Body of pancreas (tissue), 4 donors: ENCODE measurements at places on chromosomes 1 and 21. TPM values are rescaled to one million over a fixed set of nuclear protein-coding genes. Genes with fewer than 3 reads are reported as not detected.
A peak's percentile ranks its signal among the peaks of the same experiment; 100 is the strongest.

GRCh38 chr1:155646307-155646706 lies 36.3 kb downstream of the MSTO1 start:
- no peak overlapping the region for H3K27ac ChIP-seq
- no peak for DNase-seq
- H3K4me3 ChIP-seq: no peak overlapping the region
- no peaks in the 10 kb centered on the region for H3K27me3 ChIP-seq
- H3K4me1 ChIP-seq: peaks cover 7% of the 10 kb centered on the region

DNA sequence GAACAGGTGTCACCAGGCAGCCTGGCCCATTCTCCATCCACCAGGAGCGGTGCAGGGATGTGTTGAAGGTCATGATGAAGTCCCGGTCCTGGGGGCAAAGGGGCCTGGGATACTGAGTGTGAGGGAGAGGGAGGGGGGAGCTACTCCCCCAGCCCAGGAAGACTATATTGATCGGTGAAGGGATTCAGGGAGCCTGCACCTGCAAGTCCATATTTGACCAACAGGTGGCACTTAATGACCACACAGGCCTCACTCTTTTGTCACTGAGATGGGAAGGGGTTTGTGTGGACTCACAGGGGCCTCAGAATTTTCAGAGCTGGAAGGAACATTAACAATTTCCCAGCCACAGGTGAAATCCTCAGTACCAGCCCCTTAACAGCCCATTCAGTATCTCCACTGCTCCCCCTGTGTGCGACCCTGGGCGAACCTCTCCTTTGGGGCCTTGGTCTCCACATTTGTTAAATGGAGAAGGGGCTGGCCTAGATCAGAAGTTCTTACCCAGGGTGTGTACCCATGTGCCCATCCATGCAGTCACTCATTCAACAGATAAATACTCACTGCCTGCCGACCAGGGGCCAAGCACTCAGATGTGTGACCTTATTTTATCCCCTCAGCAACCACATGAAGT lies 55.6 kb downstream of the NKAIN1 start:
- H3K4me3 ChIP-seq: no peak overlapping the region
- peaks cover 3% of the 10 kb centered on the region for H3K27me3 ChIP-seq
- H3K27ac ChIP-seq: no peak overlapping the region

GRCh38 chr1:224047538-224047937 lies 66.4 kb upstream of the FBXO28 start:
- no peak overlapping the region for H3K27ac ChIP-seq
- no peaks in the 10 kb centered on the region for H3K4me1 ChIP-seq
- H3K36me3 ChIP-seq: no peaks in the 10 kb centered on the region
- no peaks in the 10 kb centered on the region for H3K27me3 ChIP-seq
- no peak overlapping the region for H3K4me3 ChIP-seq
- DNase-seq: no peak

- no peaks in the 10 kb centered on the region for H3K4me1 ChIP-seq
- no peak overlapping the region for H3K27ac ChIP-seq
- no peaks in the 10 kb centered on the region for H3K36me3 ChIP-seq
- no peaks in the 10 kb centered on the region for H3K27me3 ChIP-seq
These were observed 25.4 kb upstream of the TENT5B start for GRCh38 chr1:27038020-27038419.

GRCh38 chr21:27306791-27307775 lies 340.2 kb upstream of the ADAMTS5 start:
- no peaks in the 10 kb centered on the region for H3K27me3 ChIP-seq
- no peak overlapping the region for H3K4me3 ChIP-seq
- DNase-seq: no peak
- H3K27ac ChIP-seq: no peak overlapping the region

DNA sequence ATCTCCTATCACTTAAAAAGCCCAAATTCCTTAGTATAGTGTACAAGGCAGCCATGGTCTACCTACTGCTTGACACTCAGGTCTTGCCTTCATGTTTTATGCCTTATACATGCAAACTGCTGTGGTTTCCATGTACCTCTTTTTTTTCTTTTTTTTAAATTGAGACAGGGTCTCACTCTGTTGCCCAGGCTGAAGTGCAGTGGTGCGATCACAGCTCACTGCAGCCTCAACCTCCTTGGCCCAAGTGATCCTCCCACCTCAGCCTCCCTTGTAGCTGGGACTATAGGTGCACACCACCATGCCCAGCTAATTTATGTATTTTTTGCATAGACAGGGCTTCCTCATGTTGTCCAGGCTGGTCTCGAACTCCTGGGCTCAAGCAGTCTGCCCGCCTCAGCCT lies 8.0 kb downstream of the CD55 start:
- no peak for DNase-seq
- H3K27me3 ChIP-seq: no peaks in the 10 kb centered on the region
- H3K4me3 ChIP-seq: no peak overlapping the region
- H3K36me3 ChIP-seq: peaks cover 11% of the 10 kb centered on the region
- no peak overlapping the region for H3K27ac ChIP-seq

FBXO2 gene
- total RNA-seq: 87.4 TPM

S100A16 gene
- 42.5 TPM for total RNA-seq

CRTC2 gene
- 15.8 TPM for total RNA-seq

DNA sequence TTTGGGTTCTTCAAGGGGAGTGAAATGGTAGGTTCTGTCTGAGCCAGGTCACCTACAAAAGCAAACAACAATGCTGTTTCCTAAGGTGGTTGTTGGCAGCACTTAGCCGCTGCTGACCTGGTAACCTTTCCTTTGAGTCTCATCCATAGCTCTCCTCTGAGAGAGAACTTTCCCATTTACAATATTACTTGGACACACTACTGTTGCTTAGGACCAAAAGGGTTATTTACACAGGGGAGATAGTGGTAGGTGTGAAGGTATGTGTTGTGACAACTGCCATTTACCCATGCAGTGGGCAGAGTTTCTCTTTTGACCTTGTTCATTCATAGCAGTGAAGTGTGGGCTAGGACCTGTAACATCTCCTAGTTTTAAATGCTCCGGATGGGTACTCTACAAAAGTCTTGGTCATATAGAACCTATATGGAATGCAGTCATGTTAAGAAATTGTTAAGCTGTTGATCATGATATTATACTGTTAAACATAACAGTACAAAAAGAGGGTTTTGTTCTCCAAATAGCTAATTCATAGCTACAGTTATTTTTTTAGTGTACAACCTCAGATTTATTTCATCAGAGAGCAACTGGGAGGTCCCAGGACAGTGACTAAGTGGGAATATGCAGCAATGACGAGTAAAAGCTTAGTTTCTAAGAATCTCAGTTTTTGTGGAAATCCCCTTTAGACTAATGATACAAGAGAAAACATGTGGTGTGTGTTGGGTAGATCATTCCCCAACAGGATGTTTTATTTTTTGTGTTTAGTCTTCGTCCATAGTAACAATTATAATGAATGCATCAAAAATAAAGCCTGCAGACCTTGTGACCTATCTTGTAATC lies 219.7 kb downstream of the NFIA start:
- H3K4me1 ChIP-seq: peaks cover 42% of the 10 kb centered on the region
- H3K27ac ChIP-seq: peak overlapping the region; percentile 26
- peak; percentile 43 for DNase-seq
- no peaks in the 10 kb centered on the region for H3K36me3 ChIP-seq
- H3K27me3 ChIP-seq: no peaks in the 10 kb centered on the region

DNA sequence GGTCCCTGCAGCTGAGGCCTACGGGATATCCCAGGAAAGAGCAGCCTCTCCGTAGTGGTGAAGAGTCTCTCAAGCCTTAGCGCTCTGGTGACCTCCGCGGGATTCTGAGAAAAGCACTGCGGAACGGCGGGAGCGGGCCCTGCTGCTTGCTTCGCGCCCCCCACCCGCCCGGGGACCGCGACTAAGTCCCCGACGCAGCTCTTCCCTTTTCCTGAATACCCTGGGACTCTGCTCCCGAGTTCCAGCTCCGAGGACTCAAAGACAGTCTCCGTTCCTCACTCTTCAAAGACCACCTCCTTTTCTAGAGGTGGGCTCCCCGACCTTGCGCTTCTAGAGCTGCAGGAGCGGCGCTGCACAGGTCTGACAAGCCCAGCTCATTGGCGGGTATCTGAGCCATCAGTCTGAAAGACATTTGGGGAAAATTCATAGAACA lies 3.6 kb upstream of the PRRX1 start:
- no peaks in the 10 kb centered on the region for H3K36me3 ChIP-seq
- peaks cover 36% of the 10 kb centered on the region for H3K4me1 ChIP-seq
- H3K27me3 ChIP-seq: no peaks in the 10 kb centered on the region

GRCh38 chr1:156259805-156260204 lies 11.9 kb upstream of the PAQR6 start:
- no peak for DNase-seq
- no peak overlapping the region for H3K4me3 ChIP-seq
- H3K4me1 ChIP-seq: no peaks in the 10 kb centered on the region
- H3K27me3 ChIP-seq: no peaks in the 10 kb centered on the region
- no peak overlapping the region for H3K27ac ChIP-seq

GSTM1 gene
- total RNA-seq: 19.5 TPM

RBM11 gene
- total RNA-seq: not detected

- no peaks in the 10 kb centered on the region for H3K36me3 ChIP-seq
- no peak for DNase-seq
- no peak overlapping the region for H3K27ac ChIP-seq
- no peaks in the 10 kb centered on the region for H3K4me1 ChIP-seq
- H3K27me3 ChIP-seq: no peaks in the 10 kb centered on the region
- no peak overlapping the region for H3K4me3 ChIP-seq
These were observed 13.5 kb upstream of the CHI3L1 start for GRCh38 chr1:203199816-203200571.

AIDA gene
- 36.6 TPM for total RNA-seq
